Activated CD4-positive, alpha-beta memory T cell treated with anti-CD3 and anti-CD28 coated beads, Interleukin-2, amount 10 ng/mL, durations not matched to agents 7 days and 5 days (primary cell): ENCODE measurements at places on chromosomes 6 and 20.
A peak's percentile ranks its signal among the peaks of the same experiment; 100 is the strongest.

GRCh38 chr6:134307870-134308269 is 10.0 kb downstream of the SGK1 start:
- DNase-seq, result no peak

- DNase-seq, result no peak
Measured at GRCh38 chr6:128963561-128963960, 80.6 kb downstream of the LAMA2 start.

DNA sequence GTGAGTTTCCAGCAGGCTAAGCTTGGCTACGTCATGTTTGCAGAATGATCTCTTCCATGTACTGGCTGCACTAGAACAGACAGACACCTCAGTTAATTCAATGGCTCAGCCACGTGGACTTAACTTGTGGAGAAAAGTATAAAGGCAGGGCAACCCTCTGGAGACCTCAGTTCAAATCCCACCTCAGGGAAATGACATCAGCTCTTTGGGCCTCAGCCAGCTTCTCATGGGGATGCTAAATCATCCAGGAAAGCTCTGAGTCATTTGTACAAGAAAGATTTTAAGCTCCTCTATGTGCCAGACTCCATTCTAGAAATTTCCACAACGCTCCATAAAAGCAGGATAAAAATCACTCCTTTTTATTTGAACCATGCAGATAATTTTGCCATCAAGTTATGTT is 128.5 kb upstream of the SALL4 start:
- DNase-seq, result no peak

DNA sequence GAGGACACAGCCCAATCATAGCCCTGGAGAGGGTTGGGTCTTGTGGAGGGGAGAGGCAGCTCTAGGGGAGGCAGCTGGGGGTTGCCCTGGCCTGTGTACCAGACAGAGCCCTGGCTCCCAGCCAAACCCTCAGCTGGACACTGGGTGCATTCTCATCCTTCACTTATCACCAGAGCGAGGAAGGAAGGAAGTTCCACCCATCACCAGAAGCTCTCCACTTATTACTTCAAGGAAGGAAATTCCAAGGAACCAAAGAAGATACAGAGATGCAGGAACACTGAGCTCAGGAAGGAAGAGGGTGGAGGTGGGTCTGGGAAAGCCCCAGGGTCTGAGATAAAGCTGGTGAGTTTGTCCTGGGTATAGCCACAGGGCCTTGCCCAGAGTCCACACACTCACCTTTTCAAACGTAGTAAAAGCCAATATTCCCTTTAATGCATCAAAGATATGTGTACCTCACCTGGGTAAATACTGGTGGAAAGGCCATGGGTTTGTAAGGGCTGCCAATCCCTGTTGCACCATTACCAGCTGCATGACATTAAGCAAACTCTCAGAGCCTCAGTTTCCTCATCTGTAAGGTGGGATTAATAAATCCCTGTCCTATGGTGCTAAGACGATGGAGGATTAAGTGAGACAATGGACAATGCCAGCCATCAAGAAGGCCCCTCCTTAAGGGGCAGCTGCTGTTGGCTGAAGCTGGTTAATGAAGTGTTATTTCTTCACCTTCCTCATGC is 109.7 kb upstream of the NAA20 start:
- no peak for DNase-seq

DNA sequence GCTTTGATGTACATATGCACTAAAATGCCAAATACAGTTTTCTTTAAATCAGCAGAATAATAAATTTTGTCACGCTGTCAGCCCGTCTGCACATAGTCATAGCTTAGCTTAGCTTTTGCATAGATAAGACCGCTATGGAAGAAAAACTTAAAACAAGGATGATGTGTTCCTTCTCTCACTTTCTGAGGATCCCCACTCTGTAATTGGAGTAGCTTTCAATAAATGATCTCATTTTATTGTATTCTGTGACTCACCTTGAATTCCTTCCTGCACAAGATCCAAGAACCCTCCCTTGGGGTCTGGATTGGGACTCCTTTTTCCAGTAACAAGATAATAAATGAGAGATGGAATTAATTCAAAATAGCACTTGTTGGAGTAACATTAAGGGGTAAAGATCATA is 186.2 kb downstream of the CDH26 start:
- DNase-seq, result no peak

DNA sequence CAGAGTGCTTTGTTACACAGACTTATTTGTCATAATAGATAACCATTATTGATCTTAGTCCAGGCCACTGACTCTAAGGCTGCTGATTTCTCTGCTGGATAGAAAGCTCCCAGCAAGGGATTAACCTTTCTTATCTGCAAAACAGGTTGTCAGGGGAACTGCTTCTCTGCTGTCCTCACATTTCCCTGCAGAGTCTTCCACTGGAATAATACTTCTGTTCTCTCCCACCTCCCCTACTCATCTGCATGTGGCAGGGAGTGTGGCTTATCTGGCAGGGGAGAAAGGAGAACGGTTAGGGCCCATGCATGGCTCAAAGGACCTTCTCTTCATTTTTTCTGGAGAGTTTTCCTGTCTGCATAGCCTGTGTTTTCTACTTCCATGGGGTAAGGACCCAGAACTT is 86.2 kb downstream of the LAMP5 start:
- no peak for DNase-seq

DNA sequence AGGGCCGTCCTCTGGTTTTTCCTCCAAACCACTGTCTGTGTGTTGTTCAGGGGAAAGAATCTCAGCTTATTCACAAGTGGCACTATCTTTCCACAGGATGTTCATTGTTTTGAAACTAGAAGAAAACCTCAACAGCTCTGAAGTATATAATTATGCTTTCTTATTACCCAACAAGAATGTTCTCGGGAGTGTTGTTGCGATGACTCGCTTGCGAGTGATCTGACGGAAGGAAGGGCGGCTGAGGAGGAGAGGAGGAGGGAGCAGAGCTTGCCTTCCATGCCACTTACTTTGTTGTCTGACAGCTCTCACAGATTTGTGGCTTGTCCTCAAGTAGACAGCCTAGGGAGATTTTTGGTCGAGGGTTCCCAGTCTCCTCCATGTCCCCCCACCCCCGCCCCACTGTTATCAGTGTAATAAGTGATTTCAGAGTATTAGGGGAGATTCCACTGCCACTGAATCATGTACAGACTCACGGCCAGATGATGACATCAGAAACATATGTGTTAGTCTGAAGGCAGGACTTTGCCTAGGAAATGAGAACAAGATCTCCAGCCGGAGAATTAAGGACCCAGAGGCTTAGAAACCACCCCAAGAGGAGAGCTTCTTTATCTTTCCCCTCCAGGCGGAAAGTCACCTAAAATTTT is 80.7 kb upstream of the CCN6 start:
- DNase-seq, result peak; percentile 52

- no peak for DNase-seq
Measured at GRCh38 chr20:8646716-8647115, 422.2 kb upstream of the PLCB4 start.

DNA sequence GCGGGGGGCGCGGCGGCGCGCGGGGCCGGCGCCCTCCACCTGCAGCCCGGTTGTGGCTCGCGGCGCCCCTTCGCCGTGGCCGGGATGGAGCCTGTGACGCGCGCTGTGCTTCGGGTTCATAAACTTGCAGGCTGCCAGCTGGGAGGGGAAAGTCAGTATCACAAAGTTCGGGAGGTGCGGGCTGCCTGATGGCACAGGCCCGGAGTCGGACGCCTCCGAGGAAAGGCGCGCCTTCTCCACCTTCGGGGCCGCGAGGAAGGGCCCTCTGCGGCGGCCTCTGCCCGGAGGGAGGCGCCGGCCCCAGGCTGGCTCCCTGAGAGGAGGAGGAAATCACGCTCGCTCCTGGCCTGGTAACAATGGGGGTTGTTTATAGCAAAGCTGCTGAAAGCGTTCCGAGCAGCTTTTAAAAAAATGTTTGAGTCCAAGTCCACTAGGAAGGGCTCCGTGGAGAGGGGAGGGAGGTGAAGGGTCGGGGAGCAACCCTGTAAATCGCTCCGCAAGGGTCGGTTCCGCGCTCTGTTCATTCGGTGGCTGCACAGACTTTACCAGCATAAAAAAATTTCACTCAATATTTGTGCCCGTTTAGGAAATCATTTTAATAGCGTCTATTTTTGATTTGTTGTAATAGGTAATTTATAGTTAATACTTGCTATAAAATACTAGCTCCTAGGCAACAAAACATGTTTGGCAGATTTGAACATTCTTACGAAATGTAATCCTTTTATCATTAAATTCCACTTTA is 1.0 kb downstream of the AFDN start:
- peak; percentile 38 for DNase-seq

DNA sequence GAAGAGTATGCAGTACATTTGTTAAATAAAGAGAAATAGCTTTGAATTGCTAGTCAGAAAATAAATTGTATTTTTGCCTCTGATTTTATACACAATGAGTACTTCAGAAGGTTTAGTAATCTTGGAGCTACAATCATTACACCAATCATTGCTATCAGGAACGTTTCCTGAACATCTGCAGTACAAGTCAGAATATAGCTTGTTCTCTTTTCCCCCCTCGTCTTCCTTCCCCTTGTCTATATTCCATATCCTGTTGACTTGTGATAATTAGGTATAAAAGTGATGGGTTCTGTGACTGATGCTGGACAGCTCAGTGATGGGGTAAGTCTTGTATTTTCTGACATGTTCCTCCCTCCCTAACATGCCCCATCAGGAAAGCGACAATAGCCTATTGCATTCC is 94.0 kb downstream of the AHI1 start:
- DNase-seq, result no peak

DNA sequence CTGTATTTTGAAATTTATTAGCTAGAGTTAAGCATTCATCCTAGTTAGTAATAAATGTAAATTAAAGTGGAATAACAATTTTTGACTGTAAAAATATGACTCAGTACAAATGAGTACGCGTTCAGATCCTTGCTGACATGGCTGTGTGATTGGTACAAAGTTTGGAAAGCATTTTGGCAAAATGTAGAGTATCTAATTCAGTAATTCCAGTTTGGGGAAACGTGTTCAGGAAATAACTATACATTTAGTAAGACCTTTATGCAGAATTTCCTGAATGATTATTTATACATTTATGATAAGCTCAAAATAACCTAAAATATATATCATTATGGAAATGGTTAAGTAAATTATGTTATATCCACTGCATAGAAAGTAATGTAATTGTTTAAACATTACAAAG is 8.0 kb downstream of the VTA1 start:
- DNase-seq, result no peak

DNA sequence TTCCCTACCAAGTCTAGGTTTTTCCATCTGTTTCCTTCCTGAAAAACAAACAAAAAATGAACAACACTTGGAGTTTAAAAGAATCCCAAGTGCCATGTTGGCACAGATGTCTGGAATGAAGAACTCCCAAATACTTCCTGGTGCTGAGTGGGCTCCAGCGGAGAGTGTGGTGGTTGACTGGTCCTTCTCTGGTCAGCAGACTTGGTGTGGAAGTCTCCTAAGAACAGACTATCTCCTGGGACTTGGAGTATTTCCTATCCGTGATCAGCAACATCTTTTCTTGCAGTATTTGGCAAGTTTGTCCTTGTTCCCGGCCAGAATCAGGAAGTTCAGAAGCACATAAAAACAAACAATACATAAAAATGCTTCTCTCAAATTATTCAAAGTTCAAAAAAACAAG is 154.1 kb downstream of the MTFR2 start:
- no peak for DNase-seq

- no peak for DNase-seq
Measured at GRCh38 chr6:42255050-42255449, 37.4 kb upstream of the MRPS10 start.

DNA sequence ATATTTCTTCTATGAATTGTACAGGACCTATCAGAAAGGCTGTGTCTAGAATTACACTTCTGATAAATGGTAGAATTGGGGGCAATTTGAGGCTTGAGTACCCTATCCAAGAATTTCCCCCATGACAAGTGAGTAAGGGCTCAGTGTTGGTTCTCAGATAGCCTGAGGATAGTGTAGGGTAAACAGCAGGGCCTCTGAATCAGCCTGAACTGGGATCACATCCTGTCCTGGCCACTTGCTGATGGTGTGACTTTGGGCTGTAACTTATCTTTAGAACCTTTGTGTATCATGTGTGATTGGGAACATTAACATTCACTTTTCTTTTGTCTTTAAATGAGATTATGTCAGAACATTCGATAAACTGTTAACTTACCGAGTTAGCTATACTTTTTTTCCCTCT is 151.0 kb downstream of the CLIC5 start:
- DNase-seq, result no peak

GRCh38 chr20:44572551-44573500 is 9.6 kb upstream of the PKIG start:
- no peak for DNase-seq

- no peak for DNase-seq
Measured at GRCh38 chr20:16476032-16476431, 97.2 kb downstream of the KIF16B start.

DNA sequence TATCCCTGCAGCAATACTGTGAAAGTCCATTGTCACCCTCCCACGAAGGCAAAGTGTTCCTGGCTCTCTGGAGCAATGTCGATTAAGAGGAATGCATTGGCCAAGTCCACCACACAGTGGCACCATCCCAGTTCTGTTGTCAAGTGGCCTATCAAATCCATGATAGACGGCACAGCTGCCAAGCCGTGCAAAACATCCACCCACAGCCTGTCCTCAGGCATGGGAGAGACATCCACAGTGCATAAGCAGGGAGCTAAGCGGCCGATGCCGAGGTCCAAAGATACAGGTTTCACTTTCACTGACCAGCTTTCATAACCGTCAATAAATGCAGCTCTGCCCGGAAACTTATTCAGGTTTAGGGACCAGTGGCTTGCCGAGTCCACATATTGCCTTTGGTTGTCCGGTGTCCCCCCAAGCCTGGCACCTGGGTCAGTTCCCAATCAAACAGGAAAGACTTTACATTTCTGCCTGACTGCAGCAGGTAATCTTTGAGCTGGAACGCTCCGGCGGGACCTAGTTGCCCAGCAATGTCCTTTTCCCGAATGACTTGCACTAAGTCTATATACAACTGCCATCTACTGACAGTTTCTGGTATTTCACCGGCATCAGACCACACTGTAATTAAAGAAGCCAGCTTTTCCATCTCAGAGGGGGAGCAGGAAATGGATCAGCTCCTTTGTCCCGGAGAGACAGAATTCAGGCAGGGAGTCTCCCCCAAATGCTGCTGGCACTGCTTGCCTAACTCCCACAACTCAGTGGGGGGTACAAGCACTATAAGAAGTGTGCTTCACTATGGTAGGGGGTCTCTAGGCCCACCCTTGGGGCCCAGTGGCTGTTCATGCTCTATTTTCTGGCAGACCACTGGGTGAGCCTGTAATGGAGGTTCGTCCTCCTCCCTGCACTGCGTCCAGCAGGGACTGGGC is 6.3 kb downstream of the ZKSCAN3 start:
- peak; percentile 61 for DNase-seq

GRCh38 chr20:57212534-57213276 is 53.7 kb downstream of the BMP7 start:
- DNase-seq, result no peak

DNA sequence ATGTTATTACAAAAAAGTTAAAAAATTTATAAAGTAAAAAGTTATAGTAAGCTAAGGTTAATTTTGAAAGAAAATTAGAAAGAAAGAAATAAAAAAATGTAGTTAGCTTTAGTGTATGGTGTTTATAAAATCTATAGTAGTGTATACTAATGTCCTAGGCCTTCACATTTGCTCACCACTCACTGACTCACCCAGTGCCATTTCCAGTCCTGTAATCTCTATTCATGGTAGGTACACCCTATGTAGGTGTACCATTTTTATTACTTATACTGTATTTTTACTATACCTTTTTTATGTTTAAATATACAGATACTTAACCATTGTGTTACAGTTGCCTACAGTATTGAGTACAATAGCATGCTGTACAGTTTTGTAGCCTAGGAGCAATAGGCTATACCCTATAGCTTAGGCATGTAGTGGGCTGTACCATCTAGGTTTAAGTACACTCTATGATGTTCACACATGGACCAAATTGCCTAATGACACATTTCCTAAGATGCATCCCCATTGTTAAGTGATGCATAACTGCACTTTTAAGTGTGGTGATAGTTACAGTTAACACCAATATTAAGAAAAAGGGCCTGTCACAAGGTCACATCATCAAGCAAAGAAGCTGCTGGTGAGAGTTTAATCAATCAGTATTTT is 8.0 kb downstream of the CD2AP start:
- no peak for DNase-seq
